ENCODE measurements at places on chromosomes 6 and 20. TPM values are rescaled to one million over a fixed set of nuclear protein-coding genes. Genes with fewer than 3 reads are reported as not detected.

Gene PLCB4
- 1.8 TPM for total RNA-seq

Gene SEMG2
- not detected for total RNA-seq

Gene VEGFA
- 14.5 TPM for total RNA-seq

Gene SNX14
- 148 TPM for total RNA-seq

Gene FERMT1
- 3.0 TPM for total RNA-seq

Gene DOK5
- total RNA-seq, result 0.36 TPM

Gene PCK1
- total RNA-seq, result not detected

Gene SNTA1
- total RNA-seq, result 6.2 TPM

Gene GGTLC1
- total RNA-seq, result not detected

Gene ZSWIM3
- 5.8 TPM for total RNA-seq

Gene LCA5
- total RNA-seq, result 4.2 TPM

Gene SNPH
- 7.6 TPM for total RNA-seq

Gene VWA7
- total RNA-seq, result 0.09 TPM

Gene ANKEF1
- 2.4 TPM for total RNA-seq

Gene PSORS1C2
- not detected for total RNA-seq

Gene COL21A1
- total RNA-seq, result 0.85 TPM

Gene KCNG1
- 8.6 TPM for total RNA-seq

Gene C20orf141
- not detected for total RNA-seq

Gene ULBP2
- total RNA-seq, result 6.9 TPM

Data from endothelial cell of coronary artery (primary cell).